Cardiac fibroblast (primary cell): ENCODE measurements at places on chromosomes 11 and 22.

DNA sequence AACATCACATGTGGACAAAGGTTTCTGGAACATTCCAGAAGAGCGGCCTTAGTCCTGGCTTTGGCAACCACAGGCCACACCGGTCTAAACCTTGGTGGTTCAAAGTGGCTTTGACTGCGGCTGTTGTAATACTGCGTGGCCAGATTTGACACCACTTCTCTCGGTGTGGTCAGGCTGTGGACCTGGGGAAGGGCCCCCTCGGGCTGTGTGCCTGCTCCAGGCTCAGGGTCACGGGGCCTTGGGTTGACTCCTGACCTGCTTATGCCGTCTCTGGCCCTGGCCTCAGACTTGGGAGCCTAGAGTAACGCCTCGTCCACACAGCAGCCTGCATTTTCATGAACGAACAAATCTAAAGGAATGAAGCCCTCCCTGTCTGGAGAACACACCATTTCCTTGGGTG, 118.0 kb downstream of the PHF21B start:
- DNase-seq = no peak

- DNase-seq = no peak
Observed at GRCh38 chr11:67542971-67543370, 19.7 kb upstream of the CABP2 start.

GRCh38 chr11:32894149-32894827, 1.7 kb downstream of the QSER1 start:
- DNase-seq = peak; percentile 84

- DNase-seq = no peak
Observed at GRCh38 chr11:75229466-75229865, 11.1 kb upstream of the TPBGL start.

DNA sequence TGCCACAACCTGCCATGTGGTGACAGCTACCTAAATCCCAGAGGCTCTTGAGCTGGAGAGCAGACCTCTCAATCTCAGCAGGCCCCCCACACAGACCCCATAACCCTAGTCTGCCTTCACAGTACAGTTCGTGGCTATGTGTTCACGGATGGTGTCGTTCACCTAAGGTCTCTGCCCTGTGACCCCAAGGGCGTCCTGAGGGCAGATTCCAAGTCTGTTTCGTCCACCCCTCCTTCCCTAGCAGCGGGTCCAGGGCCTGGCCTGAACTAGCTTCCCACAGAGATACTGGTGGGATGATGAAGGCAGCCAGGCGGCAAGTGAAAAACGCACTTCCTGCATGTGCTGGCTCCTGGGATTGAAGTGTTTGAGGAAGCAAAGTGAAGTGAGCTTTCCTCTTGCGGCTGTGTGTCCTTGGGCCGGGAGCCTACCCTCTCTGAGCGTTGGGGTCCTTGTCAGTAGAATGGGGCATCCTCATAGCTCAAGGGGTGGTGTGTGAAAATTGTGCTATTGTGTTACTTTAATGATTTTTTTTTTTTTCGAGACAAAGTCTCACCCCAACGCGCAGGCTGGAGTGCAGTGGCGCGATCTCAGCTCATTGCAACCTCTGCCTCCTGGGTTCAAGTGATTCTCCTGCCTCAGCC, 70.1 kb downstream of the LRP5 start:
- no peak for DNase-seq

- DNase-seq = no peak
Observed at GRCh38 chr11:130511765-130512164, 63.3 kb downstream of the ADAMTS15 start.

- DNase-seq = peak; percentile 92
Observed at GRCh38 chr11:45238724-45239123, 47.4 kb downstream of the SYT13 start.

DNA sequence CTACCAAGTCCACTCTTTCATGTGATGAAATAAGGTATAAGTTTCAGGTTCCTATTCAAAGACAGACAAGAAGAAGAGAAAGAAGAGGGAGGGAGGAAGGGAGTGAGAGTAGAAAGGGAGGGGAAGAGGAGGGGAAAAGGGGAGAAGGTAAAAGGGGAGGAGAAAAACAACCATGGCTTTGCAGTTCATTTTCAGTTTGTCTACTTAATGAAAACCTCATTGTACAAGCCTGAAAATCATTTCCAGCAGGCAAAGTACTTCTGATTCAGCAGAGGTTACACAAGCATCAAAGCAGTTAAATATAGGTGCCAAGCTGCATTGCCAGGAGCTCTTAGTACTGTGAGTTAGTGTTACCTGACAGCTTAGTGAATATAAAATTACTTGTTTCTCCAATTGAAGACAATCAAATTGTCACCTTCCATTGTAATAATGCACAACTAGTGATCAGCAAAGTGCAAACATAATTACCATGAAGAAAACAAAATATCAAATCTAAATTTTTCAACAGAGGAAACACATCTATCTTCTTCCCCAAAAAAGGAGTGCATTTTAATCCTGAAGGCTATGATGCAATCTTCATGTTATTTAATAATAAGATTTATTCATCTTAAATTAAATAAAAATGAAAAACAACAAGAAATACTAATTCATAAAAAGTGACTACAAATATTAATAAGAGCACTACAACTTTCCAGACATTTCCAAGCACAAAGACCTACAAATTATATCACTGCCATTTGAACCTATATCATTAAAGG, 8.2 kb downstream of the SOX6 start:
- DNase-seq = no peak

DNA sequence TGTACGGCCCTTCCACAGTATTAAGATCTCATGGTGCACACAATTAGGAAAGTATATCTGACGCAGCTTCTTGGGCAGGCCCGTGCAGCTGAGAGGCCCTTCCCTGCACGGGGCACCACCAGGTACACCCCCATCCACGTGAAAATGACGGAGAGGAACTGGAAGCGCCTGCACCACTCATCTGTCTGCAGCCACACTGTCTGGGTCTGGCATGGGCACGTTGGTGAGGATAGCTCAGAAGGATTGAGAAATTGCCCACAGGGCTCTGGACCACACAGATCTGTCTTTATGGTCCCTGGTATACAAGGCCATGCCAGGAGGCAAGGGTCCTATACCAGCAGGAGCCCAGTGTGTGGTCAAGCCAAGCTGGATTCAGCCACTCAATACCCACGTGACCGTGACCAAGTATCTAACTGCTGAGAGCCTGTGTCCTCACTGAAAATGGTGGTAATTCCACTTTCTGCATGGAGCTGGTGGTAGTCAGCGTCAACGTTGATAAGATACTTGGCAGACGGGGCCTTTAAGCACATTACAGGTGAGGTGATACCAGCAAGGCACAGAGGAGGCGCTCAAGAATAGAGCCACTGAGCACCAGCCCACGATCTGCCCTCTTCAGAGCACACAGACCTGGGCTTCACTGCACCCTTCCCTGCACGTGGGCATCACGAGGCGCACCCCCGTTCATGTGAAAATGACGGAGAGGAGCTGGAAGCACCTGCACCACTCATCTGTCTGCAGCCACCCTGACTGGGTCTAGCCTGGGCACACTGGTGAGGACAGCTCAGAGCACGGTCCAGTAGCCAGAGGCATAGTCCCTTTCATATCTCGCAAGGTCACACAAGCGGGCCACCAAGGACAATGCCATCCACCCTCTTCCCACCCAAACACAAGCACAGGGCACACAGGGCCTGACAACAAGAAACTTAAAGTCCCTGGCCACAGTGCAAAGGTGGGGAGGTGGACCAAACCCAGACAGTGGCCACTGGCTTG, 28.4 kb downstream of the SHANK2 start:
- DNase-seq = no peak
